ENCODE measurements at places on chromosomes 1 and 21.

DNA sequence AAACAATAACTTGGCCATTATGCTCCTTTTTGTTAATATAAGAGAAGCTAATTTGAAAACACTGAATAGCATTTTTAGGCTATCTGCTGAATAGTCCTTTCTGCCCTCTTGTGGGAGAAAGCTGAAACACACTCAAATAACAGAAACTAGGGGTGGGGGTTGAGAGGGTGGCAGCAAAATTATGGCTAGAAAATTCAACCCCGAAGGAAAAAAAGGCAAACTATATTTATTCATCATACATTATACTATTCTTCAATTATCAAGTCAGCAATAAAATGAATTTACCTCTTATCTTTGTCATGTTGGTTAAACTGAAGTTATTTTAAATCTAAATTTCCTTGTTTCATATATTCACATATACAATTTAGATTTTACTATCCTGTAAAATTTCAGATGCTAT lies 255.9 kb downstream of the FAF1 start:
- DNase-seq, result no peak

- DNase-seq, result no peak
Observed at GRCh38 chr1:33738536-33738935, 125.3 kb upstream of the HMGB4 start.

- no peak for DNase-seq
Observed at GRCh38 chr1:116990612-116991151, 10.9 kb upstream of the CD101 start.

DNA sequence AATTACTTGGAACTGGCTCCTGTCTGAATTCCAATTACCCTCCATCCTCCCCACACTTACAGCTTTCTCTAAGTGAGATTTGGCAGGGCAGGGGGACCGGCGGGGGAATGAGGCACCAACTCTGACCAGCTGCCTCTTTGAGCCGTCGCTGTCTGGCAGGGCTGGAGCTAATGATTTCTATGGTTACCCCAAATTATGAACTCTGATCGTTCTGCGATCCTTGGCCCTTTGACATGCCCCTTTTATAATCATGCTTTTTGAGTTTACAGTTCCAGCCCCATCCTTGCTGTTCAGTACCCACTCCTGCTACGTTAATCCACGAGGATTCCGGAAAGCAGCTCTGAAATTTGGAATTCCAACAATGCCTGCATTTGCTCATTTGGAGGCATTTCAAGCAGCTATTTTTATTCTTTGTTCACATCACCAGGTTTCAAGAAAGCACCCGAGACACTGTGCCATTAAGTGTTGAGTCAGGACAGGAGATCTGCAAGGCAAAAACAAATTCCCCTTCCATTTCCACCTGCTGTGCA lies 54.6 kb upstream of the LBR start:
- no peak for DNase-seq

- DNase-seq, result no peak
Observed at GRCh38 chr21:14312871-14313270, 70.1 kb downstream of the HSPA13 start.

GRCh38 chr1:69157046-69157756 lies 410.5 kb upstream of the LRRC7 start:
- DNase-seq, result no peak

GRCh38 chr21:42105476-42106315 lies 34.6 kb downstream of the UMODL1 start:
- no peak for DNase-seq

DNA sequence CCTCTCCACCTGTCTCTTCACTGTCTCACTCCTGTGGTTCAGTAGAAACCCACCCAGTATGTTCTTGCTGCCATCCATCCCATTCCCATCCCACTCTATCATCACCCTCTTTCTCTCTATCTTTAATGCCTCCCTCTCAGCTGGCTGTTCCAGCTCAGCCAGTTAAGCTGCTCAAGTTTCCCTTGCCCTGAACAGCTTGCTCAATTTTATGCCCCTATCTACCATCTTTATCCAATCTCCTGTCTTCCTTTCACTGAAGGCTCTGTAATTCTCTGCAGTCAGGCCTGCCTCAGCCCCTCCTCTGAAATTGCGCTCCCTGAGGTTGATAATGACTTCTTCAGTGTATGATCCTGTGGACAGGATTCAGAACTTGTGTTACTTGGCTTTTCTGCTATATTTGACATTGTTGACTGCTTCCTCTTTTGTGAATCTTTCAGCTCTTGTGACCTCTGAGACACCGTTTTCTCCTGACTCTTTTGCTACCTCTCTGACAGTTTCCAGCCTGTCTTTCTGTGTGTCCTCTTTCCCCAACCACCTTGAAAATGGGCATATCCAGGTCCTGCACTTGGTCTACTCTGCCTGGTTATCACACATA lies 13.9 kb upstream of the BCAR3 start:
- DNase-seq, result no peak

DNA sequence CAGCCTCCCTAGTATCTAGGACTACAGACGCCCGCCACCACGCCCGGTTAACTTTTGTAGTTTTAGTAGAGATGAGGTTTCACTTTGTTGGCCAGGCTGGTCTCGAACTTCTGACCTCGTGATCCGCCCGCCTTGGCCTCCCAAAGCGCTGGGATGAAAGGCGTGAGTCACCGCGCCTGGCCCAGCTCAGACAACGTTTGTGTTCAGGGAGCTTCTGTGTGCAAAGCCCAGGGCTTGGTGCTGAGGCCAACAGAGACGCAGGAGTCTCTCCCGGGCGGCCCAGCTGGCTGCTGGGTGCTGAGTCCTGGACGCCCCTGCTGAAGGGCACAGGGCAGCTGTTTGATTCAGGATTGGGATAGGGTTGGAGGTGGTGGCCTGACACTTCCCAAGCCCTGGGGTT lies 3.0 kb downstream of the PRKCZ start:
- DNase-seq, result no peak

DNA sequence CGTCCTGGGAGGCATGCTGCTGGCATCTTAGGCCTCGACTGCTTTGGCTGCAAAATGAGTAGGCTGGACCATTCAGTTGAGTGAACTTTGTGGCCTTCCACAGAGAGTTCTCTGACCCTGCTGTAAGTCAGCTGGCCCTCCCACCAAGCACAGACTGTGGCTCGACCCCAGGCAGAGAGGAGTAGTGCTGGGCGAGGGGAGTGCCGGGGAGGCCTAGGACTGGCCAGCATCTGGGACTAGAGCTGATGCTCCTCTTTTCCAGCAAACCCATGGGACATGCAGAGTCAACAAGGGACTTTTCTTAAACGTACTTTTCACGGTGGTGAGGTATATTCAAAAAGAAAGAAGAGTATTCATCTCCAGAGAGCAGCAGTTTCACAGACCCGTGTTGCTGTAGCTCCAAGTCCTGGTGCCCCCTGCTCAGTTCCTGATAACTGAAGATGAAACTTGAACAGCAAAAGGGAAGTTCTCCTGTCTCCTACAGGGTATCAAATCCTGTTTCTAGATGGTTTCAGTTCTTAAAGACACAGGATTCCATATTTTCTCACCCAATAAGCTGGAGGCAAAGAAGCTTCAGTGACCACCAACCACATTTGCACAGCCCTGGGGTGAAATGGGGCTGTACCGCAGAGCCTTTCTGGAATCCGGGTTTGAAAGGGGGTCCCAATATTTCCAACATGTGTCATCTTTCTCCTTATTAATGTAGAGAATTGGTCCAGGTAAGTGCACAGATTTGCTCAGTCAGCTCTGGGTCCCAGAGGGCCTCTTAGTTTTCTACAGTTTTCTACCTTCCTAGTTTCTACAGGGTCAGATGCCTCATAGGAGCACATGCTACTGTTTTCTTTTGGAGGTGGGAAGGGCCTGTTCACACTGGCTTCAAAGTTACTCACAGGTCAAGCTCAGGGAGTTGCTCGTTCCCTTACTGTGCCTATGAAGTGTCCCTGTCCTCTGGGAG lies 20.9 kb downstream of the BATF3 start:
- no peak for DNase-seq

DNA sequence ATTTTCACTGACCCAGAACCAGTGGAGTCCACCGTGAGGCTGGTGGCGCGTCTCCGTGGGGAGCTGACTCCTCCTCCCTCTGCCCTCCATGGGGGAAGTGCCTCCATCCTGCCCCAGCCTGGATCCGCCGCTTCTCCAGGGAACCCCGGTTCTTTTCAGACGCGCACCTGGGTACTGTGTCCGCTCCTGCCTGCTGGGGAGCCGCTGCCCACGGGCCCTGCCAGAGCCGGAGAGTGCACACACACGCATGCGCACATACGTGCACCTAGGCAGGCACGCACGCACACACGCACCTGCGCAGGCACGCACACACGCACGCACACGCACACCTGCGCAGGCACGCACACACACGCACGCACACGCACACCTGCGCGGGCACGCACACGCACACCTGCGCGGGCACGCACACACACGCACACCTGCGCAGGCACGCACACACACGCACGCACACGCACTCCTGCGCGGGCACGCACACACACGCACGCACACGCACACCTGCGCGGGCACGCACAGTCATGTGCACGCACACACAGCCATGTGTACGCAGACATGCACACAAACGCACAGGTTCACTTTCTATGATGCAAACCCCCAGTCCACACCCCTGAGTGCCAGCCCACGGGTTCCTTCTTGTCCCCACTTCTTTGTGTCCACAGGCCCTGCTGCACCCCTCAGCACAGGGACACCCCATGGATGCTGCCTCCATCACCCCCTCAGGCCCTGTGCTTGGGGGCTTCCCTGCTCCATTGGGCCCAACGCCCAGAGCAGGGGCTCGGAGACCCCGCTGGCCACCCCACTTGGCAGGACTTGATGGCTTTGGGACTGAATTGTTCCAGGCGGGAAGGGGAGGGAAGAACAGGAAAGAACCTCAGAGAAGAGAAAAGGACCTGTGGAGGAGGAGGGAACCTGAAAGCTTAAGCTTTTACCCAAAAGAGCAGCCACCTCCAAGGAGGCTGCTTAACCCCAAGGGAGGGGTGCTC lies 42.7 kb downstream of the MORN1 start:
- DNase-seq, result no peak

GRCh38 chr1:219573158-219573557 lies 39.7 kb downstream of the ZC3H11B start:
- DNase-seq, result no peak

- DNase-seq, result no peak
Observed at GRCh38 chr1:222224156-222224555, 323.7 kb downstream of the HHIPL2 start.

- DNase-seq, result no peak
Observed at GRCh38 chr1:230128569-230129285, 61.7 kb downstream of the GALNT2 start.

DNA sequence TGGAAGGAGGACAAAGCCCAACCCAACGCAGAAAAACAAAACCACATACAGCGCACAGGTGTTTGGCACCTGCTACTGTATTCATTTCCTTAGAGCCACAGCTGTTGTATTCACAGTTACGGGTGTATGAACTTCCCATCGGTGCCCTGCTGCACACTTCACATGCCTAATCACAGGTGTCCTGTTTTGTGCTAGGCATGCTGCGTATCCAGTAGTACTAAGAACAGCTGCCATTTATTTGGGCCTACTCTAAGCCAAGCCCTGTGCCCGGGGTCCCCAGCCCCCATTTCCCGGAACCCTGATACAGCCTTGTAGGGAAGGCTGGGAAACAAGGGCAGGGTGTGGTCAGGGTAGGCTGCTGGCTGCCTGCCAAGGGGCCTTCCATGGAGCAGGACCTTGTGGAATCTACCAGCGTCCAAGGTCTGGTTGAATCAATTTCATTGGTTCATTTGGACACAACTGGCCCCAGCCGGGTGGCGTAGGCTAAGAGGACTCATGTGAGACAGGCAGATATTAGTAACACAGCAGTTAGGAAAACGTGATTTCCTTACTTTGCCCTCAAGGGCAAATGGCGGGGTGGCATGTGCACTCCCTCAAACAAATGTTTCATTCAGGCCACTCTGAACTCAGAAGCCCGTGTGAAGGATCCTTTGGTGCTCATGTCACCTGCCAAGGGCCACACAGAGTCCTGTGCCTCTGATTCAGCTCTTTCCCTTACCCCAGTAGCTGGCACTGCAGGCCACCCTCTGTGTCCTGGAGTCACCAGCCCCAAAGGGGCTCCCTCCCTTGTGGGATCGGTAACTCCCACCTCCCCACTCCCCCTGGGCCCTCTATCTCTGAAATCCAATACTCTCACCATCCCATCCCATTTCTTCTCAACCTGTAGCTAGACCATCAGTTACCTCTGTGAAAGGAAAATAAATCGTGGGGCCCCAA lies 986 bp upstream of the RNF186 start:
- DNase-seq, result no peak

DNA sequence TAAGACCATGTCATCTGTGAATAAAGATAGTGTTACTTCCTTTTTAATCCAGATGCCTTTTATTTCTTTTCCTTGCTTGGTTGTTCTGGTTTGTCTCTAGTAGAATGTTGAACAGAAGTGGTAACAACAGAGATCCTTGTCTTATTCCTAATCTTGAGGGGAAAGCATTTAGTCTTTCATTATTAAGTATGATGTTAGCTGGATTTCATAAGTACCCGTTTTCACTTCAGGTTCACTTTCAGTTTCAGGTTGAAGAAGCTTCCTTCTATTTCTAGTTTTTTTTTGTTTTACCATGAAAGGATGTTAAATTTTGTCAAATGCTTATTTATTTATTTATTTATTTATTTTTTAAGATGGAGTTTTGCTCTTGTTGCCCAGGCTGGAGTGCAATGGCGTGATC lies 22.3 kb upstream of the AGPAT3 start:
- DNase-seq, result no peak

GRCh38 chr21:26275801-26276200 lies 105.2 kb upstream of the APP start:
- no peak for DNase-seq

DNA sequence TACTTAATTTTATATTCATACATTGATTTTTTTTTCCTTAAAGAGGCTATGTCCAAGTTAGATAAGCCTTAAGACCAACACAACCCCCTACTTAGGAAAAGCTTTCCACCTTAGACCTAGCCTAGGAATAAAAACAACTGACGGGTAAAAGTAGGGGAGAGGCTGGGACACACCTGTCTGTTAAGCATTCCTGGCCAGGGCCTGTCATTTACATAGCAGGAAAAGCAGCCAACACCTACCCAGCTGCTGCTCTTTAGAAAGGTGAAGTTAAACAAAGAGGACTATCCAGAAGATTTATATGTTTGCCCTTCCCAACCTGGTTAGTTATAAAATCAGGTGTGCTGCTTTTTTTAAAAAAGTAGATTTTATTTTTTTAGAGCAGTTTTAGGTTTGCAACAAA lies 29.1 kb upstream of the SAMD13 start:
- DNase-seq, result no peak

All from activated CD8-positive, alpha-beta memory T cell treated with anti-CD3 and anti-CD28 coated beads for 1 hour (primary cell).